Stimulated activated CD4-positive, alpha-beta T cell treated with anti-CD3 and anti-CD28 coated beads, Interleukin-2, amount 100 ng/mL, for 24 hours (primary cell): ENCODE measurements at places on chromosomes 7 and 10.
A peak's percentile ranks its signal among the peaks of the same experiment; 100 is the strongest.

DNA sequence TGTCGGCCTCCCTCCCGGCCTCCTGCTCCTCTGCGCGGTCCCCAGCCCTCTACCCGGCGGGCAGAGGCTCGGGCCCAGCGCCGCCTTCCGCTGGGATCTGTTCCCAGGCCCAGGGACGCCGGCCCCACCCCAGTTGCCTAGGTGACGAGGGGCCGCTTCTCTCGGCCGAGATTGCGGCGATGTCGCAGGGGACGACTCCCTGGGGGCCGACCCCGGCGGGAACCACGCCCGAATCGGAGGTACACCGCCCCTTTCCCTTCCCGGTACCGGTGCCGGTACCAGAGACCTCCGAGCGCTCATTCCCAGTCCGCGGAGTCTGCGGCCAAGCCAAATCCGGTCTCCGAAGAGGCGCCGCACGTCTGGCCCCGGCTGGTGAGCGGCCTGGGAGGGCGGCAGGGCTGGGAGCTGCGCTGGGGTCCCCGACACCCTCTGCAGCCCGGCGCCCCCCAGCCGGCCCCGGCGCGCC is at the start of gene CABCOCO1:
TSS of gene CABCOCO1 (plus strand) at position 136 of the 466 bp plus-strand sequence. CDS start at position 180, 44 bp downstream.
- no peak for DNase-seq

GRCh38 chr10:44571701-44572100 is 186.8 kb upstream of the CXCL12 start:
- no peak for DNase-seq

GRCh38 chr7:129438839-129439651 is 4.8 kb downstream of the STRIP2 start:
- DNase-seq = peak; percentile 70

DNA sequence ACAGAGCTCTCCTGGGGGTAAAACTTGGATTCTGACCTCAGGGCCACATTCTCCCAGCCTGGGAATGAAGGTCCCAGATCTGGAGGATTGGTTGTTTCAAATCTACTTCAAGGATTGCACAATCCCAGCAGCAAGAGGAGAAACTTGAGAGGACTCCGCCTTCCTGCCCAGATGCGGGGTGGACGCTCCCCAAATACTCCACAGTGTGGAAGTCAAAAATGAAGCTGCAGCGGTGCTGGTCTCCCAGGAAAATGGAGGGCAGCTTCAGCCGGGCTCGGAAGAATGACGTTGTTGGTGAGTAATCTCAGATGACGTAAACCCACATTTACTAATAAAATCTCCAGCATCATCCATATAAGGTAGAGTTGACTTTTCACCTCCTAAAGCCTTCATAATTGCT is 31.5 kb upstream of the PPP2R2D start:
- DNase-seq = no peak

- no peak for DNase-seq
Observed at GRCh38 chr7:84547331-84547730, 352.7 kb upstream of the SEMA3A start.

DNA sequence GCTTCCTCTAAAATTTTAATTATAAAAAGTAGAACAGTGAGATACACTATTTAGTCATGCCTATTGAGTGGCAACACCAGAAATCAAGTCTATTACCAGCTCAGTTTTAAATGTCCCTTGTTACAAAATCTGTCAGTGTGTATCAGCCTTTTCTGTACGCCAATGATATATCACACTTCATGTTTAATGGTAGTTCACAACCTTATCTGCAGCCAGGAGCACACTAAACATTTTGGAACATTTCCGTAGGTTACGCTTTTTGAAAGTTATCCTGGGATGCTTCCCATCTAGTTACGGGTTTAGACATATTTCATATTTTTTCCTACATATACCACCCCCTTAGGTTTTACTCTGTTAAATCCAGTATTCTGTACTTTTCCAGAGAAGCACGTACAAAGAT is 5.4 kb downstream of the HNRNPA2B1 start:
- DNase-seq = no peak

DNA sequence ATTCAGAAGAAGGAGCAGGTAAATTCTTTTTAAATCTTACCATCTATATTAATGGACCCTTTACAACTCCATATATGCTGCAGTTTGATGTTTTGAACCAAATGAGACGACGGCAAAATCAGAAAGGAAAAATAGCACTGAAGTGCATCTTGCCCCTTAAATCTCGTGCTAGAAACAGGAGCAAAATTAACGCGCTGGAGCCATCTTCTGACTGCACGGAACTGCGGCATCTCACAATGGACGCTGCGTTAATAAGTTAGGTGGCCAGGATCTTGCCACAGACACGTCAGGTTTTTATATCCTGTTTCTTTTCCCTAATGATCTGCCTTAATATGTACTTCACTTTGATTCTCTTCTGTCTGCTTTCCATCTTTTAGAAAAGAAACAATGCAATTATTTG is 354.5 kb downstream of the TFEC start:
- no peak for DNase-seq

- DNase-seq = no peak
Observed at GRCh38 chr7:23471106-23471859, 992 bp upstream of the IGF2BP3 start.

- DNase-seq = no peak
Observed at GRCh38 chr10:34137955-34138354, 677.1 kb downstream of the PARD3 start.

- DNase-seq = no peak
Observed at GRCh38 chr10:17523917-17524316, 69.5 kb upstream of the ST8SIA6 start.

DNA sequence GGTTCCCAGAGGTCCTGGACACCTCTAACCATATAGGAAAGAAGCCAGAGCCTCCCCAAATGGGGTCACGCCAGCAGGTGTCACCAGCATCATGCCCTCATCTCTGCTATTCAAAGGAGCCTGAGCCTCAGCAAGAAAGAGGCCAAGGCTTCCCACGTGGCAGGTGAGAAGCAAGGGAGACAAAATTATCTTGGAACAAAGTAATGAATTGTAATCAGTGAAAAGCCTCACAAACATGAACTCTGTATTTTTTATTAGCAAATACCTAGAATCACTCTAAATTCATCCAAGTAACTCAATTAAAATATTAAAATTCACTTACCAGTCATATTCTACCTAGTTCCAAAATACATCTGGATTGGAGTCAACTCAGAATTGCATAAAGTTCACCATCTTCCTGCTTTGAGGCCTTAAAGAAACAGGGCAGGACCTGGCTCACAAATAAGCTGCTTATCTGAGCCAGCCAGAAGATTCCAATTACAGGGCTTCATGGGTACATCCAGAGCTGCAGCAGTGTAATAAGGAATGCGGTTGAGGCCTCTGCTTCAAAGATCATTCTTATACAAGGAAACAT is 68.7 kb downstream of the SGMS1 start:
- no peak for DNase-seq

DNA sequence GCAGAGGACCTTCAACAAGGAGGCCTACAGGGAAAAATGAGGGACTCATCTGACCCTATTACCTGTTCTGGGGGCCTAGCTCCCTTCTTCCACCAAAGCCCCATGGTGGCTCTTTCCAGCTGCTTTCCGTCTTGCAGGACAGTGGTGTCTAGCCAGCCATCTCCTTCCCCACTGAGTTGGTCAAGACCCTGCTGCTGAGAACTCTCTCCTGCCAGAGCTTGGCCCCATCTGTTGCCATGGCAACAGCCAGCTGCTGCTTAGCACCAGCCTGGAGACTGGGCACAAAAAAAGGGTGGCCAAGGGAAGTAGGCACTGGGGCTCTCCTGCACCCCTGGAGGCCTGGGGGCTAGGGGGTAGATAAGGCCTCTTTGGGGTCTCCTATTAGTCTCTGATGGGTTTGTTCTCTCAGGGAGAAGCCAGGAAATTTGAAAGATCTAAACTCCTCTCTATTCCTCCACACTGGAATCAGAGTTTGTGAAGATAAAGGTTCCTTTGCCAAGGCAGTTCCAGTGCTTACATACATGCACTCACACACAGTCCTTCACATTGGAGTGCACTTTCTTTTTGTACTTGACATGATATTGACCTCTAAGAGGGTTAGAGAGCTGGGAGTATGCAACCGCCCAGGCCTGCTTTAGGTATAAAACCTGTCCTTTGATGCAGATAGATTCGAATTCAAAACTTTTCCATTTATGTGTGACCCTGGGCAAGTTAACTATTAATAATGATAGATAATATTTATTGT is 15.8 kb downstream of the TSPAN33 start:
- DNase-seq = no peak

DNA sequence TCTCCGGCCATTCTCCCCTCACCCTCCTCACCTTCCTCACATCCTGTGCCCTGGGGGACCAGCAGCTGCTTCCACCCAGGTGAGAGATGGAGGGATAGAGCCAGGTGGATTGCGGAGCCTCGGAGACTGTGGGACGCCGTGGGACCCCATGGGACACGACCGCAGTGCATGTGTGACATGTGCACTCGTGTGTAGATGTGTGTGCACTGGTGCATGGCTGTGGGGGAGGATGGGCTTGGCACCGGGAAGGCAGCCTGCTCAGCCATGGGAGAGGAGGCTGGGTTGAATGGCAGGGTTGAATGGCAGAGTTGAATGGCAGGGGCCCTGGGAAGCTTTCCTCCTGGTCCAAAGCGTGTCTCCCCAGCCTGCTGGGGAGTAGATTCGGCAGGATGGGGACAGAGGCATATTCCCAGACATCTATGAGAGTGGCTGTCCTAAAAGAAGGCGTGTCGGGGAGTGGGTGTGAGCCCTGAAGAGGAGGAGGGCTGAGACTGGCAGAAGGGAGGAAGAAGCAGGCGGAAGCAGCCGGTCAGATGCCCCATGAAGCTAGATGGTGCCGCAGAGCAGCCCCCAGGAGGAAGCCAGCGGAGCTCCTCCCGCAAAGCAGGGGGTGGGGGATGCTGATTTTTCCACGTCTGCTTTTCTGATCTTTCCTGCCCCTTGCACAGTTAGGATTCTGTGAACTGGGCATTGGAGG is 815 bp downstream of the GIMAP8 start:
- peak; percentile 65 for DNase-seq

GRCh38 chr7:142413280-142414000 is 155.6 kb upstream of the PRSS58 start:
- no peak for DNase-seq

- no peak for DNase-seq
Observed at GRCh38 chr10:122802282-122802681, 43.4 kb downstream of the CUZD1 start.

DNA sequence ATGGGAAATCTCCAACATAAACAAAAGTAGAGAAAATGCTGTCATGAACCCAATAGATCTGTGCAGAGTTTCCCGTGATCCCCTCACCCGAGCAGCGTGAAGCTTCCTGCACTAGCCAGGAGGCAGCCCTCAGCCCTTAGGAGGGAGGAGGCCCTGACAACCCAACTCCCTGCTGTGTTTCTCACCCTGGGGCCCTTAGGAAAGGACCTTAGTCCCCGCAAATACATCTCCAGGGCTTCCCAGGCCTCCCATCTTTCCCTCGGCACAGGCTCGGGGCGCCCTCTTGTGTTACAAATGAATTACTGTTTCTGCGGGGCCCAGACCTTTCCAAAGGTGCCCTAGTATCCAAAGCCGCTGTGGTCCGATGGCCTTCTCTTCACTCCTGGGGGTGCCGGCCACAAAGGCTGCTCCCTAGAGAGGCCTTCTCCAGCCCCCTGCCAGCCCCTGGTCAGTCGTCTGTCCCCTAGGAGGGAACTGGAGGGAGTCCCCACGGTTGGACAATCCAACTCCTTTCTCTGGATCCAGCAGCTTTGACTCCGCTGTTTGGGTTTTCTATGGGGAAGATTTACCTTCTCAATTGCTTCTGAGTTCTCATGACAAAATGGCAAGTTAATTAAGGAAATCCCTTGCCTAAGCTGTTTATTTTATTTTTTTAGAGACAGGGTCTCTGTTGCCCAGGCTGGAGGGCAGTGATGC is 49.9 kb upstream of the SH2B2 start:
- peak; percentile 54 for DNase-seq

GRCh38 chr7:1922071-1922869 is 252.2 kb downstream of the ELFN1 start:
- DNase-seq = peak; percentile 67

DNA sequence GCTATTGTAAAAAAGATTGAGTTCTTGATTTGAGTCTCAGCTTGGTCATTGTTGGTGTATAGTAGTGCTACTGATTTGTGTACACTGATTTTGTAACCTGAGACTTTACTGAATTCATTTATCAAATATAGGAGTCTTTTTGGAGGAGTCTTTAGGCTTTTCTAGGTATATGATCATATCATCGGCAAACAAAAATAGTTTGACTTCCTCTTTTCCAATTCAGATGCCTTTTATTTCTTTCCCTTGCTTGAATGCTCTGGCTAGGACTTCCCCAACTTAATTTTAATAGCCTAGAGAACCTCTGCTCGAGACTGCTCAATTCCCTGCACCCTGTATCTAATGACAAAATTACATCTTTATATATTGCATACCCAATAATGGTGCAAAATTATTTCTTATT is 154.4 kb downstream of the CCDC7 start:
- DNase-seq = no peak

- no peak for DNase-seq
Observed at GRCh38 chr7:150407588-150408392, 28.7 kb downstream of the ZNF775 start.

DNA sequence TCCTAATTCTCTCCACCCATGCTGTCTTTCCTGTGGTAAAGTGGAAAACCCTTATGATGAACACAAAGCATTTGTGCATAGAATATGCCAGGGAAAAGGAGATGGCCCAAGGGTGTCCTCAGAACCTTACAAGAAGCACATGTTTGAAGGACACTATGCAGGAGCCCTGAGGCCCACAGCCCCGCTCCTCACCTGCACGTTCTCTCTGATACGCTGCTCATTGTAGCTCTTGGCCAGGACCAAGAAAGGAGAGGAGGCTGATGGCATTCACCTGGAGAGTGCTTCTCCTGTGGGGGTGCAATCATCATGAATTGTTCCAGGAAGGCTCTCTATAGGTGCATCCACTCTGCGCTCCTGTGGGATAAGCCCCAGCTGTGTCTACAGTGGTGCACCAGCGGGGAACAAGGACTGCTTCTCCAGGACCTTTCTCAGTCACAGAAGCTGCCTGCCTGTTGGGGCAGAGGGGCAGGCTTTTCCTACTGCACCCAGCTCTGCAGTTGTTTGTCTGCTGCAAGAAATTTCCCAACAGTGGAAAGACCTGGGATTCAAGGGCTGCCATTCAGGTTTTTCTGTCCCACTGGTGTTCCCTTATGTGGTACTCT is 19.9 kb downstream of the AKR1C2 start:
- no peak for DNase-seq

- DNase-seq = no peak
Observed at GRCh38 chr10:88793712-88794299, 8.7 kb upstream of the LIPM start.
